ENCODE measurements at places on chromosomes 2 and 18.

DNA sequence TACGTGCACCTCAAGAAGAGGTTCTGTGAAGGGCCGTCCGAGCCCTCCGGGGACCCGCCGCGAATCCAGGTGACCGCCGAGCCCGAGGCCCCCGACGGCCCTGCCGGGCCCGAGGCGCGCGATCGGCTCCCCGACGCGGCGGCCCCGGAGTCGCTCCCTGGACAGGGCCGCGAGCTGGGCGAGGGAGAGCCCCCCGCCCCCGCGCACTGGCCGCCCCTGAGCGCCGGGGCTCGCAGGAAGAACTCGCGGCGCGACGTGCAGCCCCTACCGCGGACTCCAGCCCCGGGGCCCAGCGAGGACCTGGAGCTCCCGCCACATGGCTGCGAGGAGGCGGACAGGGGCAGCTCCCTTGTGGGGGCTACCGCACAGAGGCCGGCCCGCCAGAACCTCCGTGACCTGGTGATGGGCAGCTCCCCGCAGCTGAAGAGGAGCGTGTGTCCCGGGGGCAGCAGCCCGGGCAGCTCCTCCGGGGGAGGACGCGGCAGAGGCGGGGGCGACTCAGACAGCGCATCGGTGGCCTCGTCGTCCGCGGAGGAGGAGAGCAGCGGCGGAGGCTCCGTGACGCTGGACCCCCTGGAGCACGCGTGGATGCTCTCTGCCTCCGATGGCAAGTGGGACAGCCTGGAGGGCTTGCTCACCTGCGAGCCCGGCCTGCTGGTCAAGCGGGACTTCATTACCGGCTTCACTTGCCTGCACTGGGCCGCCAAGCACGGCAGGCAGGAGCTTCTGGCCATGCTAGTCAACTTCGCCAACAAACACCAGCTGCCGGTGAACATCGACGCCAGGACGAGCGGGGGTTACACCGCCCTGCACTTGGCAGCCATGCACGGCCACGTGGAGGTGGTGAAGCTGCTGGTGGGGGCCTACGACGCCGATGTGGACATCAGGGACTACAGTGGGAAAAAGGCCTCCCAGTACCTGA, 812 bp downstream of the SOWAHC start:
- no peak for DNase-seq

DNA sequence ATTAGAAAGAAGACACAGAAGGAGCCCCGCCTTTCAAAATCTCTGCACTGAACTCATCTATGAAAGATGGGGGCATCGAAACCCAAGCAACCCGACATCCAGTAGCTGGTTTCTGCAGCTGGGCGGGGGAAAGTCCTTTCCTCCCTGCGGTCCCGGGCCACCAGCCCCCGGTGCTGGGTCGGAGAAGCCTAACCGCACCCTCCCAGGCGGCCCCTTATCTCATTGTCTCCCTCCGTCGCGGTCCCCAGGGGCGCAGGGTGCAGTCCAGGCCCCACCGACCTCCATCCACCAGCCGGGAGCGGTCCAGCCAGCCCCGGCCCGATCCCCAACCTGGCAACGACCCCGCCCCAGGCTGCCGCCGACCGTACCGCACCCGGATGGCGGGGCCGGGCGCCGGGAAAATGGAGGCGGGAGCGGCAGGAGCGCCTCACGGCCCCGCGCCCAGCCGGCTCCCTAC, 452 bp downstream of the RAPH1 start:
- peak; percentile 9 for DNase-seq

DNA sequence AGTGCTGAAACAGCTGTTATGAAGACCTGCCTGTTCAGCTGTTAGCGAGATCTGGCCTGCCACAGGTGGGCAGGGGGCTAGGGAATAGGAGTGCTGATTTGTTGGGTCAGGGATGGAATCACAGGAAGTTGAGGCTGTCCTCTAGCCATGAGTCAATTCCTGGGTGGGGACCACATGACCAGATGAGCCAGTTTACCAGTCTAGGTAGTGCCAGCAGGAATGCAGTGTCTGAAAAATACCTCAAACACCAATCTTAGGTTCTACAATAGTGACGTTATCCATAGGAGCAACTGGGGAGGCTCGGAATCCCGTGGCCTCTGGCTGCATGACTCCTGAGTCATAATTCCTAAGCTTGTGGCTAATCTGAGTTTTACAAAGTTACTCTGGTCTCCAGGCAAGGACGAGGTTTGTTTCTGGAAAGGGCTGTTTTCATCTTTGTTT, 44.9 kb downstream of the DYSF start:
- DNase-seq: no peak

DNA sequence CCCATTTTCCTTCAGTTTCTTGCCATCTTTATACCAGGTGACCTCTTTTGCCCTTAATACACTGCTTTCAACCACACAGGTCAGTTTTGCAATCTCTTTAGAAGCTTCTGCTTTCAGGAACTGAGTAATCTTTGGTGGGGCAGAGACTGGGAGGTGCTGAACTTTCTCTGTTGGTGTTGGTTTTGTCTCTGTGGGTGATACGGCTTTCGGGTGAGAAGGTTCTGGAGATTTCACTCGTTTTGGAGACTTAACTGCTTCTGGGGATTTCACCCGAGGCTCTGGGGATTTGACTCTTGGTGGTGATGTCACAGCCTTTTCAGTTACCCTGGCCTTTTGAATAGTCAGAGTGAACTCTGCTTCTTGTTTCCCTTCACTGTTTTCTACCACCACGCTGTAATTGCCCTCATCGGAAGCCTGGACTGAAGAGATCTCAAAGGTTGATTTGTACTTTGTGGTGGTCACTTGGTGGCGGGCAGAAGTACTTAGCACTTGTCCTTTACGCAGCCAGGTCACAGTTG, 50.4 kb downstream of the PLEKHA3 start:
- DNase-seq: no peak

DNA sequence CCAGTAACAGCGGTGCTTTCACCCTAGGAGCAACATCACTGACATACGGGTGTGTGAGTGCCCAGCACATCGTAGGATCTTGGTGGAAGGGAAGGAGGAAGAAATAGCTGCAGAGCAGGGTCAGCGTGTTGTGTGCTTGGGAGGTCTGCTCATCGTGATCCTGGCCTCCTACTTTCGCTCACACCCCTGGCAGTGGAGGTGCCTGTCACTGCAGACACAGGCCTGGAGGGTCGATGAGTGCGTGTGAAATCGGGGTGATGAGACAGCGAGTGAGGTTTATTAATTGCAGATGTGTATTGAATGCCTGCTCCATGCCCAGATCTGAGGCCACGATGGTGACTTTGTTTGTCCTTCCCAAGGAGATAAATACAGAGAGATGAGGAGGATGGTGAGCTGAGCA, 126.1 kb downstream of the NCK2 start:
- DNase-seq: no peak

- no peak for DNase-seq
Observed at GRCh38 chr2:54271843-54272627, 16.0 kb upstream of the TSPYL6 start.

GRCh38 chr18:39701055-39701783, 2135.6 kb upstream of the CELF4 start:
- DNase-seq: no peak

- DNase-seq: no peak
Observed at GRCh38 chr2:237968048-237968862, 1.4 kb downstream of the UBE2F start.

GRCh38 chr2:129757366-129757914, 222.0 kb upstream of the RAB6C start:
- no peak for DNase-seq

- DNase-seq: no peak
Observed at GRCh38 chr18:44128365-44128764, 552.3 kb upstream of the SETBP1 start.

GRCh38 chr2:24115057-24115456, 8.1 kb downstream of the PFN4 start:
- no peak for DNase-seq

GRCh38 chr2:106700616-106701015, 185.4 kb downstream of the ST6GAL2 start:
- DNase-seq: no peak

DNA sequence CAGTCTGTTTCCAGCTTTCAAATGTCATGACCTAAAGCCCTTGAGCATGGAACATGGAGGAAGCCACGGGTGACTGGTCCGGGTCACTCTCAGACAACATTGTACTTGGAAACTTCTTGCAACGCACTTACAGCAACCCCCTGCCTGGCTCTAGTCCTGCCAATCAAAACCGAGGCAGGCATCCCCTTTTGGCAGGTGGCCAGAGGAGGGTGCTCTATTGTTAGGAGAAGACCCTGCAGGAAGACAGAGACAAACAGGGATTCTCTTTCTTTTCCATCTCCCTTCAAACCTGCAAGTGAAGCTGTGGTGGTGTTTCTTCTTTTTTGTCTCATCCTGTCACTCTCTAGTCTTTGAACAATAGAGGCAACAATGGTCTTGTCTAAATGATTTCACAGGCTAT, 667.2 kb downstream of the ZEB2 start:
- no peak for DNase-seq

DNA sequence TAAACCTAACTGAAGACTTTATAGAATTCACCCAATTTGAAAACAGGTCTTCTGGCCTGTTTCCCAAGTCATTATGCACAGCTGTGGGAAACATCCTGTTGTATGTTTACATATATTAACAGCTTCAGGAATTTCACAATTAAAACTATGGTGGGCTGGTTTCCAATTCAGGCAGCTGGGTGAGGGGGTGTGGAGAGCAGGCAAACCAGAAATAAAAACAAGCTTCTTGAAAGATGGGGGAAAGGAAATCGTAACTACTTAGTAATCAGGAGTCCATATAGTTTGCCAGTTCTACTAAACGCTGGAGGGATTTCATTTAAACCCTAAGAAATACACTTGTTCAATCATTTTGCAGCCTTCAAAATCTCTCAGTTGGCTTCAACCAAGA, 22.8 kb downstream of the ATP8B1 start:
- DNase-seq: no peak

GRCh38 chr2:104804148-104804890, 49.6 kb upstream of the POU3F3 start:
- DNase-seq: no peak

DNA sequence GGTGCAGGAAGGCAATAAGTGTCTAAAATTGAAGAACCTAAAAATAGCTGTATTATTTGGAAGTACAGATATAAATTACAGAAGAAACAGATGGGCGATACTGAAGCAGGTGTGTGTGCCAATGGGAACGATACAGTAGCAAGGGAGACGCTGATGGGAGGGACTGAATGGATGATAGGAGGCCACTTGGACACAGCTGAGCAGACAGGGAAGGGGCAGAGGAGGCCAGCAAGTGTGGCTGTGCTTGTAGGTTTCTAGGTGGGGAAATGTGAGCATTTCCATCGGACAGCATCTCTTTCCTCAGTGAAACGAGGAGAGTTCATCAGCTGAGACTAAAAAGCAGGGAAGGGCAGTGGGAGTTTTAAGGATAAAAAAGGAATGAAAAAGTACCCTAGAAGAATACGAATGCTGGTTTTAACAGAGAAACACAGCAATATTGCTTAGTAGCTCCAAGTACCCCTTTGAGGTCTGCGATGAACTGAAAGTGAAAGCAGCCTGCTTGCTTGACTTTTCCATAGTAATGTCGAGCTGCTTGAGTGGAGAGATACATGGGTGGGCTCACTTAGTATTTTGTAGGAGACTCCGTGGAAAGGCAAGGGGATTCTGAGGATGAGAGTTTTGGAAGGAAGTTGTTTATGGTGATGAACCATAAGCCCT, 91.7 kb upstream of the EPC2 start:
- DNase-seq: no peak

DNA sequence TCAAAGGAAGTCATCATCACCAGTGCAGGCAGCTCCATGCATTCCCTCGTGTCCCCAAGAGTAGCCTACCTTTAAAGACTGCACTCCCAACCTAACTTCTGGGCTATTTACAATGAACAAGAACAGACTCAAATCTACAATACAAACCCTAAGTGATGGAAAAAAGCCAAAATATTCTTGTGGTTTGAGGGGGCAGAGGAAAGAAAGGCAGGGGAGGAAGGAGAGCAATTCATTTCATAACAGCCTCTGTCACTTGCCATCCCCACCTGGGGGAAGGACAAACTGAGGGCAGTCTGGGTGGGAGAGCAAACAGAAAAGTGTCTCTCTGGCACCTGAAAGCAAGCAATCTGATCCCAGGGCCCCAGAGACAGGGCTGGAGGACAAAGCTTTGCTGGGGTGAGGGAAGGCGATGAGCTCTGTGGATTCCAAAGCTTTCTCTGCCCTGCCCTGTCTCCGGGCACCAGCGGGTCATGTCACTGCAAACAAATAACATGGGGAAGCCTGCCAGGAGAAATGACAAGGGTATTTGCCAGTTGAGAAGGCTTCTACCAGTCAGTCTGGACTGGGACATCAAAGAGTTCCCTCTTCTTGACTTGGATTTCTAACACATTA, 528.0 kb upstream of the TNP1 start:
- no peak for DNase-seq

- no peak for DNase-seq
Observed at GRCh38 chr2:28470759-28471158, 25.1 kb upstream of the PLB1 start.

GRCh38 chr2:133660510-133660909, 92.2 kb upstream of the NCKAP5 start:
- DNase-seq: no peak

DNA sequence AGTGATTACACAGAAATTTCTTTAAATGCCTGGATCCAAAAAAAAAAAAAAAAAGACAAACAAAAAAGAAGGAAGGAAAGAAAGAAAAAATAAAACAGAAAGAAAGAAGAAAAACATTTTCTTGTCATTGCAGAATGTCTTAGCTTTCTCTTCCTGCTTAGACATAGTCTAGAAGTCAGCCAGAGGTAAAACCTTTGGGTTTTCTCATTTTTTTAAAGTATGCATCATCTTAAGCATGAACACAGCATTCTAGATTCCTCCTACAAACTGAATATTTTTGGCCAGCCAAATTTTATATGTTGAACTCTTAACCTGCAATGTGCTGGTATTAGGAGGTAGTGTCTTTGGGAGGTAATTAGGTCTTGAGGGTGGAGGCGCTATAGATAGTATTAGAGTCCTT, 243.9 kb downstream of the TRIB2 start:
- no peak for DNase-seq

GRCh38 chr2:2919574-2920365, 457.8 kb downstream of the EIPR1 start:
- no peak for DNase-seq

DNA sequence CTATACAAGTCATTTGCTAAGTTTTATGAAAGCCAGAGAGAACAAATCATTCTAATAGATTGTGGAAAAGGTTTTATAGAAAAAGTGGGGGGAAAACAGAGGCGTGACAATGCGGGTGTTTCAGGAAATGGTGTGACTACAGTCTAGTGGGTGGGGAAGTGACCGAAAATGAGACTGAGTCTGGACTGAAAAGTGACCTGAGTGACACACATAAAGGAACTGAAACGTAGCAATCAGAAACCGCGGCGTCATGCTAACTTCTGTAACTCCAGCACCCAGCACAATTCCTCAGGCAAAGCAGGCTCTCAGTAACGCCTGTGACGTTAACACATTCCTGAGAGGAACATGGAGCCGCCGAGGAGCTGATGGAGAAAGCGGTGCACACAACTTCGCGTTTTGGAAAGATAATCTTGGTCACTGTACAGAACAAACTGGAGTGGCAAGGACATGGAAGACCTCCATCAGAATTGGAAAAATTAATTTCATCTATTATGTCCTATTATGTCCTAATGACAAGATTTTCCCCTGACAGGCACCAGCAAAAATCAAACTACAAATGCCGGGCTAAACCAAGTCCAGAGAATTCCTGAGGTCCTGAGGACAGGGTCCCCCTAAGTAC, 1.4 kb upstream of the CD226 start:
- DNase-seq: no peak

GRCh38 chr2:226256237-226256636, 543.4 kb downstream of the IRS1 start:
- DNase-seq: no peak

Data from activated naive CD8-positive, alpha-beta T cell treated with anti-CD3 and anti-CD28 coated beads, Interleukin-2, amount 50 U/mL, for 16 hours (primary cell).